ENCODE measurements at places on chromosomes 2 and 18. TPM values are rescaled to one million over a fixed set of nuclear protein-coding genes. Genes with fewer than 3 reads are reported as not detected.

Gene IGFBP5
- total RNA-seq: not detected

Gene ICOS
- total RNA-seq: not detected

Gene REEP1
- total RNA-seq: not detected

Gene DNAH7
- not detected for total RNA-seq

Gene REG3G
- not detected for total RNA-seq

Gene ATP6V1B1
- total RNA-seq: not detected

Gene RELCH
- total RNA-seq: 21.9 TPM

Gene RAPGEF4
- 0.55 TPM for total RNA-seq

Gene TOGARAM2
- total RNA-seq: not detected

Gene CD207
- total RNA-seq: not detected

Gene RNF144A
- total RNA-seq: 1.1 TPM

Gene FN1
- 1.3 TPM for total RNA-seq
